ENCODE measurements at places on chromosomes 7 and 10.

- no peak for DNase-seq
Measured at GRCh38 chr7:64755865-64756264, 38.4 kb upstream of the ZNF138 start.

- DNase-seq = no peak
Measured at GRCh38 chr7:2379821-2380450, 23.5 kb upstream of the CHST12 start.

DNA sequence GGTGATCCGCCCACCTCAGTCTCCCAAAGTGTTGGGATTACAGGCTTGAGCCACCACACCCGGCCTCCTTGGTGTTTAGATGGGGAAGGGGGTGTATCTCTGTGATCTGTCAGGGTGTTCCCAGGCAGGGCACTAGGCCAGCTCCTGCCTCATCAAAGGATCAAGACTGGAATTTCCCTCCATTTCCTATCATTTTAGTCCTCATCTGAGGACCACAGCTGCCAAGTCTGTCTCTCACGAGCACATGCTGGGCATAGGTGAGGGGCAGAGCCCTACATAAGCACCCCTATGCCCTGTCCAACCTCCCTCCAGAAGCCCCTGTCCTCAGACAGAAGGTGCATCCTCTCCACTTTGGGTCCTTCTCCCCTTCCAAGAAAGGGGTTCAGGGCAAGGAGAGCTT, 19.5 kb downstream of the TRIM56 start:
- no peak for DNase-seq

GRCh38 chr7:7922684-7923385, 45.8 kb upstream of the GLCCI1 start:
- no peak for DNase-seq

GRCh38 chr7:26668821-26669220, 195.6 kb downstream of the SKAP2 start:
- no peak for DNase-seq

- peak; percentile 78 for DNase-seq
Measured at GRCh38 chr7:47335557-47336471, 246.1 kb downstream of the TNS3 start.

DNA sequence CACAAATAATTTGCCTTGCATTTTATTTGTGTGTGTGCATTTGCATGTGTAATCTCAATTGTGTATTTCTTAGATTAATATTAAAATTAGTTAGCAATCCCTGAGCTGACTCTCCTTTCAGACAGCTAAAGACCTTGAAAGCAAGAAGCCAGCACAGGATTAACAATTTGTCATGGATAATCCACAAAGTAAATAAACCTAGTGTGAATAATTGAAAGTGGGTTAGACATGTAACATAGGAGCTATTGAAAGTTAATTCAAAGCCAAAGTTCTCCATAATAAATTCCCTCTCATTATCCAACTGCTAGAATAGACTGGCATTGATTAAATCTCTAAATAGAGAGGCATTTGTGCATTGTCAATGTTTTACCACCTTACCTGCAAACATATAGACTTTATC, 326.1 kb downstream of the PLXDC2 start:
- no peak for DNase-seq

- no peak for DNase-seq
Measured at GRCh38 chr7:138164804-138165203, 88.5 kb downstream of the AKR1D1 start.

Data from muscle of leg (tissue), 16 donors.